ENCODE measurements at places on chromosomes 2 and 18. TPM values are rescaled to one million over a fixed set of nuclear protein-coding genes. Genes with fewer than 3 reads are reported as not detected.

DNA sequence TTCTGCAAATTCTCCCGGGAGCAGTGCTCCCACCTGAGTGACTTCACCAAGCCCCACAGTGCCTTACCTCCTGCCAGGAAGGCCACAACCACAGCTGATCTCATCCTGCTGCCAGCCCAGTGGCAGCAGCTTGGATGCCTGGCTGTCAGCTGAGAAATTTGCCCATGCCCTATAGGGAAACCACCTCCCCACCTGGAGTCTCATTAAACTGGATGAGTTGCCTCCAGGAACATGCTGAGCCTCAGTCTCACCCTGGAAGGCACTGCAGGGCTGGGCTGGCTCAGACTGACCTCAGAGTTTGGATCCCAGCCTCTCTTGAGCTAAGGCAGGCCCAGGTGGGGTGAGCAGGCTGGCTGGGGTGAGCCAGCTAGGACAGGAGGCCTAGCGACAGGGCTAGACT lies 23.3 kb downstream of the REEP1 start:
- H3K4me1 ChIP-seq: no peaks in the 10 kb centered on the region
- no peak overlapping the region for H3K27ac ChIP-seq
- no peaks in the 10 kb centered on the region for H3K36me3 ChIP-seq
- H3K4me3 ChIP-seq: no peak overlapping the region
- no peaks in the 10 kb centered on the region for H3K27me3 ChIP-seq
- no peak for DNase-seq

GRCh38 chr2:209322905-209323512 lies 100.8 kb upstream of the MAP2 start:
- H3K4me1 ChIP-seq: no peaks in the 10 kb centered on the region
- DNase-seq: no peak
- no peaks in the 10 kb centered on the region for H3K27me3 ChIP-seq
- H3K36me3 ChIP-seq: no peaks in the 10 kb centered on the region

DNA sequence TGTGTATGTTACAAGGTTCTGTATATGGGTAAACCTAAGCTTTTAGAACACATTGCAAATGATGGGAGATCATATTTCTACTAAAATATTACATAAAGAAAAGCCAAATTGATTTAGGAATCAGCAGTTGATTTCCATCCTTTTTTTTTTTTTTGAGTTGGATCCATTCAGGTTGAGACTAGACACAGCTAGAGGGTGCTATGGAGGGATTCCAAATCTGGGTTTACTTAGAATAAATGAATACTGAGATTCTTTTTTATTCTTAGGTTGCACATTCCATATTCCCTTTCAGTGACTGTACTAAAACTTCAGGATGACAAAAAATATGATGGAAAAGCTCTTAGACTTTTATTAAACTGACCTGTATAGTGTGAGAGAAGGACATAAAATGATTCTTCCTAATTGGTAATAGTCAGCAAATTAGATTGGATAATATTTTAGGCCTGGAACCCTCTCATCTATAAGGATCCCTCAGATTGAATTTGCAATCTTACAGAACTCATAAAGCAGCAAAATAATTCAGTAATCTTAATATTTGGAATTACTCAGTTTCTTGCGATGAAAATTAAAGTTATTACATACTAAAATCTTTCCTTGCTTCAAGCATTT lies 183.3 kb upstream of the SESTD1 start:
- H3K4me3 ChIP-seq: no peak overlapping the region
- no peak for DNase-seq
- no peak overlapping the region for H3K27ac ChIP-seq
- no peaks in the 10 kb centered on the region for H3K36me3 ChIP-seq

DNA sequence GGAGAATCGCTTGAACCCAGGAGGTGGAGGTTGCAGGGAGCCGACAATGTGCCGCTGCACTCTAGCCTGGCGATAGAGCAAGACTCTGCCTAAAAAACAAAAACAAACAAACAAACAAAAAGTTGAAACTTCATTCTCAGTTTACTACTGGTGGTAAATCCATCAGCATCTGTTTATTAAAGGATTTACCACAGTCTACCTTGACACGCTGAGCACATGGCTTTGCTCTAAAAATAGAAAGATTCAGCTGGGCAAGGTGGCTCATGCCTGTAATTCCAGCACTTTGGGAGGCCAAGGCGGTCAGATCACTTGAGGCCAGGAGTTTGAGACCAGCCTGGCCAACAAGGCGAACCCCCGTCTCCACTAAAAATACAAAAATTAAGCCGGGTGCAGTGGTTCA lies 201.3 kb downstream of the TGIF1 start:
- no peak overlapping the region for H3K27ac ChIP-seq
- DNase-seq: no peak
- H3K27me3 ChIP-seq: no peaks in the 10 kb centered on the region
- H3K4me3 ChIP-seq: no peak overlapping the region

DNA sequence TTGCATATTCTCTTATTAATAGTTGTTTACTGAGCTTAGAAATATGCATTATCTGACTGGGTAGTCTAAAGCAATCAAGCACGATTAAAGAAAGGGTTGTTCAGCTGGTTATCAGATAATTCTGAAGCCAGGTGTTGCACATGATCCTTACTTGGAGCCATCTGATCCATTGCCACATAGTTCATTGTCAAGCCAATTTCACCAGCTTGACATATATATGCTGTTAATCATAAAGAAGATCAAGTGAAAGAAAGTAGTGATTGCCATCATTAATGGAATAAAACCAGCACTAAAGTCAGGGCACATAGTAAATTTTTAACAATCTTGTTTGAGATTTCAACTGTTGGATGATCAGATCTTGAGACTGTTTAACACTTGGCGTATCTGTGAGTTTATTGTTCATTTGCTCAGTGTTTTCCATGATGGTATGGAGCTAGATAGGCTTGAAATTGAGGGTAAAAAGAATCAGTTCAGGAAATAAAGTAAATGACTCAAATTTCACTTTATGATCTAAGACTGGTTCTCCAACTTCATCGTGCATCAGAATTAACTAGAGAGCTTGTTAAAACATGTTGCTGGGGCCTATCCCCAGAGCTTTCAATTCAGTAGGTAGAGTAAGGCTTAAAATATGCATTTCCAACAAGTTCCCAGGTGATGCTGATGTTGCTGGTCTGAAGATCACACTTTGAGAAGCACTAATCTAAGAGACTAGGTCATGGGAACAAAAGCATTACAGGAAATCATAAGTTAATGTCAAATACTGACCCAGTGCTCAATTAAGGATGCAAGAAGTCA lies 539.6 kb downstream of the SATB2 start:
- no peaks in the 10 kb centered on the region for H3K27me3 ChIP-seq
- H3K36me3 ChIP-seq: no peaks in the 10 kb centered on the region
- DNase-seq: no peak

SP5 gene
- total RNA-seq: not detected

Data from CD8-positive, alpha-beta memory T cell (primary cell).